ENCODE measurements at places on chromosomes 2 and 18.

DNA sequence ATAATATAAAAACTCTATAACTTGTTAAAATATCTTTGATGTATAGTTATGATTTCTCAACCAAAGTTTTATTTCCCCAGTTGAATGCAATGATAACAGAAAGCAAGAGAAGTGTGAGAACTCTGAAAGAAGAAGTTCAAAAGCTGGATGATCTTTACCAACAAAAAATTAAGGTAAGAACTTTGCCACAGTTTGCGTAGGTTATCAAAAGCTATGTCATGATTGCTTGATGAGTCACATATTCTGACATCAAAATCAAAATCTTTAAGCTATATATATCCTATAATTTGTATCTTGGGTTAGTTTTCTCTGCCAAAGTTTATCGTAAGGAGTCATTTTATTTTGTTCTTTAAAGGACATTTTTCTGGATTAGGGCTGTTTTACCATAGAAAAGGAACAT, 35.0 kb downstream of the NDC80 start:
- no peak for DNase-seq

GRCh38 chr2:114010001-114010400, 120.1 kb downstream of the ACTR3 start:
- no peak for DNase-seq

DNA sequence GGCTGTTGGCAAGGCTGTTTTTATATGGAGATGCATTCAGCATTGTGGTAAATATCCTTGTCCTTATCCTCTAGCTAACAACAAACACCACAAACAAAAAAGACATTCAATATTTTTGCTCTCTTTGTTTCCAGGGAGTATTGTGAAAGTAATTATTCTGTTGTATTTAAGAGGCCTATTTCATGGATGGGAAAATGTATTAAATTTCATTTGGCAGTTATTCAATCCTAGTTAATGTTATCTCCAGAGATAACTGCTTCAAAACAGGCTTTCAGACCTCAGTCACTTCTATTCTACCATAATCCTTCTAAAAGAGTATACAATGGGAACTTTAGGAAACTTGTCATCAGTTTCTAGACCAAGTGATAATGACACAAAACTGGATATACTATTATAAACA, 280.5 kb upstream of the CCDC68 start:
- no peak for DNase-seq

DNA sequence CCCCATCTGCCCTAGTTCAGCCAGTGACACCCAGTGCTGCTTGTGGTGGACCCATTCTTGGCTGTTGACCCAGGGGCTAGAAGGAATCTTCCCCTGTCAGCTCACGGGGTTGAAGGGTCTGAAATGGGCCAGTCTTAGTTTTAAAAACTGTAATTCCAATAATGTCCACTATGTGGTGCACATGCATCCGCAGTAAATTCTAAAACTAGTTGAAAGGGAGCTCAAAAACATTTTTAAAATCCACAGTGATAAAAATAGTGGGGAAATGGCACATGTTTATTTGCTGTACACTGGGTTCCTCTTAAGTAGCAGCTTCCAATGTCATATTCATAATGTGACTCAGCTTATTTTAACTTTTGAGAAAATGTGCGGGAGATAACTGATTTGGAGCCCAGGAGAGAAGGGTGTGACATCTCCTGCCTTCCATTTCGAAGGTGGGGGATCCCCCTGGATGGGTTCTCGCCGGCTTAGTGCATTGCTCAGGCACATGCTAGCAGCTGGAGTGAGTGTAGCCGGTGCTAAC, 32.8 kb downstream of the GRHL1 start:
- DNase-seq, result no peak

DNA sequence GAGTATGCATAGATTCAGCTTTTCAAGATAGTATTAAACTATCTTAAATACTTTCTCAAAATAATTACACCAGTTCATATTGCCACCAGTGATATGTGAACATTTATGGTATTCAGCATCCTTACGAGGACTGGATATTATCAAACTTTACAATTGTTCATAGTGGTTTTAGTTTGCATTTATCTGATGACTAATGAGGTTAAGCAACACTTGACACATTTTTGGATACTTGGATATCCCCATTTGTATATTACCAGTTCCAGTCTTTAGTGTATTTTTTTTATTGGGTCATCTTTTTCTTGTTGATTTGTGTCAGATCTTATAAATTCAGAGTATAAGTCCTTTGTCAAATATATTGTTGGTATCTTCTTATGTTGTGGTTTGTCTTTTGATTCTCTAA, 128.4 kb downstream of the ASXL3 start:
- DNase-seq, result no peak

- no peak for DNase-seq
Observed at GRCh38 chr18:62523631-62524439, 1.0 kb downstream of the ZCCHC2 start.

Data from right renal pelvis (tissue), 4 donors.